ENCODE measurements at places on chromosomes 4 and X.

- peak; percentile 3 for DNase-seq
Measured at GRCh38 chr4:53653484-53654053, 62.3 kb upstream of the LNX1 start.

DNA sequence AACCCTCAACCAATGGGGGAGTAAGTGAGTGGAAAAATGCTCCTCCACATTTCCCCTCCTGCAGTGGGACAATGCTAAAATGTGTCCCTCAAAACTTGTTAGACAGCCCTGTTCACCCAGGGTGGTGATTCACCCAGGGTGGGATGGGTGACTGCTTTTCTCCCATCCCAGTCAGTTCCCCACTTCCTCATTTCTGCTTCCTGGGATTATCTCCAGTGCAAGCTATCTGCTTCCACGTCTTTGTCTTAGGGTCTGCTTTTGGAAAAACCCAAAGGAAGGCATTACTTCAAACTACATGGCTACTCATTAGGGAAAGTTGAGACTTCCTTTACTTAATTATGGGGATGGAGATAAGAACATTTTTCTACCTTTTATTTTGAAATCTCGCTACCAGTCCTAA is 45.5 kb downstream of the ETNPPL start:
- no peak for DNase-seq

DNA sequence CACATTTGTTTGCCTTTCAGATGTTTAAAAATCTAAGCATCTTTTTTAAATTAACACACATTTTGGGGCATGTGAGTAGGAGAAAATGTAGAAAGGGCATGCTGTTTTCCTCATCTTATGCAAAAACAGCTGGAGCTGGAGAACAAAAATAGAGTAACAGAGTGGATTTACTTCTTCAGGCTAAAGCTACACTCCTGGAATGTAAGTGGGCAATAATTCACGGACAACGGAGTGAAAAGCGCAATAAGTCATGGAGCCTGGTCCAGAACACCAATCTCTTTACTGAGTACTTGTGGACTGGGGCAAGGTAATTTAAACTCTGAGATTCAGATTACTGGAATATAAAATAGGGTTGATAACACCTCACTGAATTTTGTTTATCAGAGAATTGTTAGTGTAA is 1018.8 kb upstream of the HS3ST1 start:
- DNase-seq: no peak

GRCh38 chr4:113553082-113553481 is 208.5 kb downstream of the CAMK2D start:
- no peak for DNase-seq

- no peak for DNase-seq
Measured at GRCh38 chr4:56607926-56608325, 73.2 kb downstream of the HOPX start.

GRCh38 chr4:48546336-48546735 is 56.3 kb downstream of the ZAR1 start:
- DNase-seq: no peak

DNA sequence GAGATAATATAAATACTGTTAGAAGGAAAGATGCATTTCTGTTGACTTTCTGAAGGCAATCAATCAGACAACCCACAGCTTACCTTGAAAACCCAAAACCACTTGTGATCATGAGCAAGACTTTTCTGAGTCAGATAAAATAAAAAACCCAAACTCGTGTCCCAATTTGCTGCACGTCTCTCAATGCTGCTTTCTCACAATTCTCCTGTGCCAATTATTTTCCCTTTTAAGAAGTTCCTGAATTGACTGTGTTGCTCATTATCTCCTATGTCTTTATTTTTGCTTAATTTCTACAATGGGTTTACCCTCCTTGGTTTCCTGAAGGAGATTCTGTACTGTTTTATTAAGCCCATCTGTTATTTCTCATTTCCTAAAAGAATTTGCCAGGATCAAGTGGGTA is 1891.9 kb upstream of the PCDH10 start:
- no peak for DNase-seq

DNA sequence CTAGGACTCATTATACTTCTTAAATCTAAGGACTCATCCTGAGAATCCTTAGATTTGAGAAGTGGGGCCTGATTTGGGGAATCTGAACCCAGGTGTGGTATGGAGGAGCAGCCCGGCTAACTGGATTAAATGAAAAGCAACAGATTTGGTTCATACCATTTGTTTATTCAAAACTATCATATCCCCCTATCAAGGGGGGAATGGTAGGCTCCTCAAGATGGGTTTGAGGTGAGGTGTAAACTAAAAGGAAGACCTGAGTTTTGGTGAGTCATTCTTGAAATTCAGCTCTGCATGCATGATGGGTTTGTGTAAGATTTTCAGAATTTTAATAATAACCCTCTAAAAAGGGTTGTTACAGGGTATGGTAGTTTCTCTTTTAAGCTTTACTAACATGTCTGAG is 53.4 kb downstream of the CASP6 start:
- peak; percentile 40 for DNase-seq

DNA sequence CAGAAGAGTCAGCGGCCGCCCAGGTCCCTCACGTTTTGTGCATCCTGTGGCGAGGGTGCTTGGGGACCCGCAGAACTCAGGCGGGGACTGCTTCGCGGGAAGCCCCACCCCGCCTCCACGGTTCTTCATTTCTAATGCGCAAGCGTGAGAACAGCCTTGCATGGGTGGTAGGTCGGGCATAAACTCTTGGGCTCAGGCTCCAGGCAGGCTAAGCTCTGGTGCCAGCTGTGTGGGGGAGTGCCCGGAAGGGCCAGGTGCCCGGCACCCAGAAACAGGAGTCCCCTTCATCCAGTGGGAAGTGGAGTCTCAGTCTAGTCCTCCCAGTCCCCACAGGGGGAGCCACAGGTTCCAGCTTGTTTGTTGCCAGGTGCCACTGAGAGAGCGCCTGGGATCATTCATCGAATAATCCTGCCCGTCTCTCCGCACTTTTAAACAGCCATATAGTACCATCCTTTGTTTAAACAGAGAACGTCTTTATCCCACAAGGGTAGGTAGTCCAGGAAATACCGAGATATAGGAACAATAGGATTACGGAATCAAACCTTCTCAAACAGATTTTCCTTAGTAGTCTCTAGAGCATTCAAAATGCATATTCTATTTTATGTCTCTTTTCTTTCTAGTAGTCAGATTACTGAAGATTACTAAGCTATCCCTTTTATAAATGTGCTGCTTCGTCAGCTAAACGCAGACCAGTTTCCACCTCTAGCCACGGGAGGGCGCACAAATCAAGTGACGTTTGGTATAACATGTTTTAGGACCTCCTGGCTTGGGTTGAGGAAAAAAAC is 12.7 kb upstream of the RBBP7 start:
- no peak for DNase-seq

Data from GM19239 (cell line).